Testis (tissue), 5 donors: ENCODE measurements at places on chromosomes 16 and 17. TPM values are rescaled to one million over a fixed set of nuclear protein-coding genes. Genes with fewer than 3 reads are reported as not detected.
A peak's percentile ranks its signal among the peaks of the same experiment; 100 is the strongest.

- no peak for DNase-seq
Measured at GRCh38 chr17:278676-279059, 73.9 kb downstream of the RPH3AL start.

DNA sequence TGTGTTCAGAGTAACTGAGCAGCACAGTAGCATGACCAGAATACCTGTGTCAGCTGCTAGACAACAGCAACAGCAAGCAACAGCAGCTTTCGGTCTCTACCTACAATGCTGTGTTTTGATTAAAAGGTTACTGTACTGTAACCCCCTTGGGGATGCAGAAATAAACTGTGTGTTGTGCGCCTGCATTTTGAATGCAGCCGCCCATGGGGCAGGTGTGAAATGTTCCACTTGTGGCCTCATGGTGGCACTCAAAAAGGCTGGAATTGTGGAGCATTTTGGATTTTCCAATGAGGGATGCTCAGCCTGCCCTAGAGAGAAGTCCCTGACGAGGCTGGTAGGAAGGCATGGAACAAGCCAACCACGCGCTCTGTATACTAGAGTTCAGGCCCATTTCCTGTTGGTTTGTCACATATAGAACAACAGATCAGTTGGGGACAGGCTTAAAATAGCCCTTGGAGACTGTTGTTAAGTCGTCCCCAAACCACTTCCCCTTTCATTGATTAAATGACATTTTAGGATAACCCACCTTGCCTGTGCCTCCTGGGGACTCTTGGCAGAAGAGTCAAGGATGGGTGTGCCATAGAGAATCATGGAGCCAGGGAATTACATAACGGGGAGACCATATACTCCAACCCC, 27.1 kb downstream of the SCPEP1 start:
- DNase-seq = no peak

DNA sequence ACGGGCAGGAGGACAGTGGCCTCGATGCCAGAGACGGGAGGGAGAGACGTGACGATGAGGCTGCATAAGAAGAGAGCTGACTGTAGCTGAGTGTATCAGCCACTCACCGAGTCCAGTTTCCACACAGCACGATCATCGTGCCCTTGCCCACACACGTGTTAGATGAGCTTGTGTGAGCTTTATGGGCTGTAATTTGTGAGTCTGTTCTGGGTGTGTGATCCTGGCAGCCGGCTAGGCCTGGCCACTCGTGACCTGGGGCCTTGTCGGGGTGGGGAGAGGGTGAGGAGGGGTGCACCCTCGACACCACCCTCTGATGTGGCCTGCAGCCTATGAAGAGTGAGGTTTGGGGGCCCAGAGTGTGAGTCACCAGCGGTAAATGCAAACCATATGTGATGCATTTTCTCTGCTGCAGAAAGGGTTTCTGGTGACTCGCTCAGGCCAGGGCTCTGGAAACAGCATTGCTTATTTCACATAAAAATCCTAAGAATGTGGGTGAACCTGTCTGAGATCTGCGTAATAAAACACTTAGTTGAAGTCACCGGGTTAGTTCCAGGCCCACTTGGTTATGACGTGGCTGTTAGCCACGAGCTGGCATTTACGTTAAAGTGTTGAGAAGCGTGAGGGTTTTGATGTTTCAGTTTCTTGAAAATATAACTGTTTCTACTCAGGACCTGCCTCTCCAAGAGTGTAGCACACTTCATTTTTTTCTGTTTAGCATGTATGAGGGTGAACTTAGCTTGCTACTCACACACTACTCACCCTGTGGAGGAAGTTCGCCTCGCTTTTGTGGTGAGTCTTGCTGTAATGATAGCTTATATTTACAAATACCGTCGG, 4.2 kb downstream of the METRNL start:
- no peak for DNase-seq

DNA sequence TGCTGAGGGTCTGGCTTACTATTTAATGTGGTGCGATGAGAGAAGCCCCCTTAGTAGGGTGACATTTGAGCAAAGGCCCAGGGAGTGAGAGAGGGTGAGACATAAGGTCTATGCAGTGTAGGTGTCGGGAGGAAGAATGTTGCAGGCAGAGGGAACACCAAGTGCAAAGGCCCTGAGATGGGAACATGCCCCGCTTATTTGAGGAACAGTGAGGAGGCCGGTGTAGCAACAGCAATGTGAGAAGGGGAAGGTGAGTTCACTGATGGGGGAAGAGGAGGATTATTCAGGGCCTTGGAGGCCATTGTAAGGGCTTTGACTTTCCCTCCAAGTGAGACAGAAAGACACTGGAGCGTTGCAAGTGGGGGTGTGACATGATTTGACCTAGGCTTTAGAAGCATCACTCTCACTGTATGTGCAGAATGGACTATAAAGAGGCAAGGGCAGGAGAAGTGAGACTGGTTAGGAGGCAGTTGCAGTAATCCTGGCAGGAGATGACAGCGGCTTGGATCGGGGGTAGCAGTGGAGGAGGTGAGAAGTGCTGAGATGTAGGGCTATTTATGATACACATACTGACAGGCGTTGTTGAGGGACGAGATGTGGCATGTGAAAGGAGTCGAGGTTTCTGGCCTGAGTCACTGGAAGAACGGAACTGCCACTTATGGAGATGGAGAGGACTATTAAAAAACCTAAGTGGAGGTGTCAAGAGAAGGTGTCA, 145.3 kb downstream of the SPECC1 start:
- DNase-seq = no peak

DNA sequence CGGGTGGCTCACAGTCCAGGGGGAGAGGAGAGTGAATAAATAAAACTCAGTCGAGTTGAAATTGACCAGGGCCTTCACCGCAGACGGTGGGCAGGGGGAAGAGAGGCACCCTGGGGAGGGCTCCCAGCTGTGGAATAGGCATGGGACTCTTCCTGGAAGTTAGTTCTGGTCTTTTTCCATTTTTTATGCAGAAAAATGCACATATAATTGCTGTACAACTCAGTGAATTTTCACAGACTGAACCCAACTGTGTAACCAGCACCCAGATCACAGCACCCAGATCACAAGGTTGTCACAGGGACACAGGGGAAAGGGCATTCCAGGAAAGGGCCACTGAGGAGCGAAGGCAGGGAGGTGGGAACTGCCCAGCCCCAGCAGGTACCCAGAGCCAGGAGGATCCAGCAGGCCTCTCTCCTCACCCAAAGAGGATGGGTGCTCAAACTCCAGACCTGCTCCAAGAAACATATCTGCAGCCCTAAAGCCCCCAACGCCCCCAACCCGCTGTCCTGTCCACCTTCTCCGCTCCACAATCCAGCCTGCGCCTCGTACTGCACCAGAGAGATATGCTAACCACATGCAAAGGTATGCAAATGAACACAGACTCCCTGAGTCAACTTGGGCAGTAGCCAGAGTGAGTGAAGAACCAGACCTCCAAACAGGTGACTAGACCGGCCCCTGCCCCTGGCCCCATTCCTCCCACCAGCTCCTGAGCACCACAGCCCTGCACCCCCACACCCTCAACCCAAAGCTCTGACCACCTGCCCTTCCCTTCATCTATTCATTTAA, 29.1 kb upstream of the EIF1 start:
- no peak for DNase-seq

DNA sequence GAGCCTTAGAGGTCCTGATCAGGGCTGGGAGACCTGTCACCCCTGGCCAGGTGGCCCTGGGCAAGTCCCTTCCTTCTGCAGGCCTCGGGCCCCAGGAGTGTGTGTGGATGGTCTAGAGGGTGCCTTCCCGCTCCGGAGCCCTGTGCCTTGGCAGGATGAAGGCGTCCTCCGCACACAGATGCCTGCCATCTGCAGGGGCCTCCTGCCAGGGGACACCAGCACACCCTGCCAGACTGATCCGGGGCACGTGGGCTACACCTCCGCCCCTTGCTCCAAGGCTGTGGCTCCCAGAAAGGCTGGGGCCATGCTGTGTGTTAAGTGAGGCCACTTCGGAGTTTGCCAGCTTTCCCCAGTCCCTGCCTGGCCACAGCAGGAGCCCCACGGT, 30.7 kb downstream of the NPTX1 start:
- DNase-seq = no peak

GRCh38 chr17:13642188-13642587, 40.5 kb upstream of the HS3ST3A1 start:
- no peak for DNase-seq

- DNase-seq = no peak
Measured at GRCh38 chr16:81940781-81941560, 70.3 kb downstream of the SDR42E1 start.

GRCh38 chr16:78597809-78598570, 498.5 kb downstream of the WWOX start:
- DNase-seq = no peak

DNA sequence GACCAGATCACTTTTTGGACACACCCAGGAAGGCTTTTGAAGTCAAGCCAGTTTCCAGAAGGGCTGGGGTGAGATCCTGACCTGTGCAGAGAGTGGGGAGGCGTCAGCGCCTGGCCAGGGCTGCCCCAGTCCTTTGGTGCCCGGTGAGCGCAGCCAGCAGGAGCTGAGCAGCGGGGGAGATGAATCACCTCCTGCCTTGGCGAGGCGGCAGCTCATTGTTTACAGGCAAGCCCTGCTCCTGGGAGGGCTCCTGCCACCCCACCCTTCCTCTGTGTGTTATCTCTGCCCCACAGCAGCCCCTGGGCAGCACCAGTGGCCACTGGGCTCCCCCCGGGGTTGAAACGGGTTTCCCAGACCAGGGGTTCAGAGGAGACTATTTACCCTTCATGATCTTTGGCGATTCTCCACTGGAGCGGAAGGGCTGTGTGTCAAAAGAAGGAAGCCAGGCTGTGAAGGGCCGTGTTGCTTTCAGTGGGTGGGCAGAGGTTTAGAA, 14.1 kb upstream of the ITGB4 start:
- no peak for DNase-seq

DNA sequence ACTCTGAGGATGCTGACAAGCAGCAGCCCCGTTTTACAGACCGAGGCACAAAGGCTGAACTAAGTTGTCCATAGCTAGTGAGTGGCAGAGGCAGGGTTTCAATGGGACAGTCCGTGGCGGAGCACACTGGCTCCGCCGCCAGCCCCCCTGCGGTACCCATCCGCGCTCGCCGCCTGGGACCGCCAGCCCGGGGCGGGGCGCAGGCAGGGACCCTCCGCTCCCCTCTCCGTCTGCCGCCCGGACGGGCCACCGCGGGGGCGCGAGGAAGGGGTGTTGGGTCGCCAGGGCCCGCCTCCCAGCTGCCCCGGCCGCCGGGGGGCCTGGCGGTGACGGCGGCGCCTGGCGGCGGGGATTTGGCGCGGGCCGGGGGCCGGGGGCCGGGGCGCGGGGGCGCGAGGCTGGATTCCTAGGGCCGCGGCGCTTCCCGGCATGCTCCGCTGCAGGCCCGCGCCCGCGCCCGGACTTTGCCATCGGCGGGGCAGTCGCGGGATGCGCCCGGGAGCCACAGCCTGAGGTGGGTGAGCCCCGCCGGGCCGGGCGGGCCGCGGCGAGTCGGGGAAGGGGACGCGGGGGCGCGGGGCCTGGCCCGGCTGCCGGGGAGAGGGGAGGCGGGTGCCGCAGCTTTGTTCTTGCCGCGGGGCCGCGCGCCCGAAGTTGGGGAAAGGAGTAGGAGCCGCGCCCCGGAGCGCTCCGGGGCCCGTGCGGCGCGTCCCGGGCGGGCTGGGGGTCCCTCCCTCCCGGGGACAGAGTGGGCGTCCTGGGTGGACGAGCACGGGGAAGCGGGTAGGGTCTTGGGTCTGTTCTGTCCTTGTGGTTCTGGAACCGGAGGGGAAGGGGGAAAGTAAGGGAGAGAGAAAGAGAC, at the start of gene TMEM98:
Gene TMEM98 (plus strand): TSS at position 430 of the 862 bp plus-strand sequence. CDS start 3,376 bp downstream, outside the sequence.
- DNase-seq = peak; percentile 43

DNA sequence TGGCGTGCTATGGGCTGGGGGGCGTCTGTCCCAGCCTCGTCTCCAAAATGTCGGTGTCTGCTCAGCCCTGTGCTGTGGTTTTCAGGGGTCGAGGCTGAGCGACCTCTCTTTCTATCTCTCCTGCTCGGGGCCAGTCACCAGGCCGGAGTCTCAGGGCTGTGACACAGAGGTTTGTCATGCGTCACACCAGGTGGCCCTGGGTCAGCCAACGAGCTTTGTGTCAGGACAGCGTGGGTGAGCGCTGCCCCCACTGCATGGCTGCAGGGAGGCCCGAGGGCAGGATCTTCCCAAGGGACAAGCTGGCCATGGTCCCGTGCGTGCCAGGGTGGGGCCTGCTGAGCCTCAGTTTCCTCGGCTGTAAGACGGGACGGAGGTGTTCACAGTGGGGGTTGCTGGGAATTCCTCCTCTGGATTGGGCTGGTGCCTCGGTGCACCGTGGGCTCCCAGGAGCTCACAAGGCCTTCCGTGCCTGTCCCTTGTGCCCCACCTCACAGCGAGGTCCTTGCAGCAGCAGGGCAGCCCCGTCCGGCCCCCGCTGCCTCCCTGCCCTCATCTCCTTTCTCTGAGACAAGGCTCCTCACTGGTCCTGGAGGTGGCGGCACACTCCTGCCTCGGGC, 50.5 kb downstream of the CBFA2T3 start:
- DNase-seq = no peak

DNA sequence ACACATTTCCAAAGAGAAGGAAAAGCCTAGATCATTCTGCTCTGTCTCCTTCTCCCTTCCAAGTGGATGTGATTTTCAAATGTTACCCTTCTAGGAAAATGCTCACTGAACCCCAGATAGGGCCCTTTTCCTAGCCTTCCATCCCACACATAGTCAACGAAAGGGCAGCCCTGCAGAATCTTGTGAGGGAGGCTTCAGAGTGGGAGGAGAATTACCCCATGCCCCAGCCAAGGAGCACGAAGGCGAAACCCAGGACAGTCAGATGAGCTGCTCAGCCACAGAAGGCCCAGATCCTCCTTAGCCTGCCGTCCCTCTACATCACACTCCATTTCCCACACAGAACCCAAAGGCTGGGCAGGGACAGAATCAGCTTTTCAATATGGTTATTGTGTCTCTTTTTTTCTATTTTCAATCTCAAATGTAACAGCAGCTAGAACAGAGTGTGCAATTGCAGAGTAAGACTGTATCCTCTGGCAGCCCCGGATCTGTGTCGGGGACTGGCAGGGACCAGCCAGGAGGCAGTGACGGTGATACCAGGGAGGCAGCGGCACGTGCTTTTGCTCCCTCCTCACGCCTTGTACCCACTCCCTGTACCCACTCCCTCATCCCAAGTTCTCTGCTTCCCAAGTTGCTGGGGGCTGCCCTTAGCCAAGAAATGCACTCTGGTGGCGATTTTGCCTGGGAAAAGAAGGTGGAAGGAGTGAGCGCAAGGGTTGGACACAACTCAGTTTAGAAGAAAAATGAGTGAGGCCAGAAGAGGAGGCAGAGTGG, 3.7 kb upstream of the SDK2 start:
- peak; percentile 62 for DNase-seq

Gene PDILT
- total RNA-seq = 5.8 TPM

Gene MPV17L
- total RNA-seq = 12.5 TPM

Gene MINK1
- 142 TPM for total RNA-seq

Gene ENO3
- total RNA-seq = 16.4 TPM

Gene ORAI3
- total RNA-seq = 75.0 TPM

Gene ITGAD
- 0.19 TPM for total RNA-seq

Gene AIPL1
- 0.37 TPM for total RNA-seq

Gene GDPD3
- total RNA-seq = 1.5 TPM

Gene KCNH4
- 0.24 TPM for total RNA-seq

Gene OTOP2
- 5.7 TPM for total RNA-seq

Gene LLGL1
- total RNA-seq = 46.8 TPM

Gene ASGR2
- total RNA-seq = 0.47 TPM

Gene EEF2KMT
- 20.6 TPM for total RNA-seq
